Activated naive CD4-positive, alpha-beta T cell (primary cell): ENCODE measurements at places on chromosomes 5 and 9.

DNA sequence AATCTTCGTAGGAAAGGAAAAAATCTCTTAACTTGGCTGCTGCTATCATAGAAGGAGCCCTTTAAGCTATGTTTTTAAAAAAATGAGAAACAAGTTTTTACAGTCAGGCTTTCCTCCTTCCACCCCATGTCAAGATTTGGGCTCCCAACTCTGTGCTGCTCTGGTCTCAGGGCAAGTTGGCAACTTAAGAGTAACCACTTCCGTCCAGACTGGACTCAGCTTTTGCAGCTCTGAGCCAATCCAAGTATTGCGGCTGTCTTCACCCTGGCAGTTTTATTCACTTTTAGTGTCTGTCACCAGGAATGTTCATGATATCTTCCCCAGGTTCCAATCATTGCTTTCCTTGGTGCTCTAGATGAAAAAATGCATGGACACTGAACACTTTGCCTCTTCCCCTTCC lies 115.9 kb upstream of the GAS1 start:
- no peak for DNase-seq

- no peak for DNase-seq
Measured at GRCh38 chr5:71829206-71829605, 110.1 kb downstream of the CARTPT start.

- no peak for DNase-seq
Measured at GRCh38 chr5:112004867-112005622, 248.1 kb upstream of the NREP start.

GRCh38 chr9:112496074-112496722 lies 9.6 kb downstream of the KIAA1958 start:
- DNase-seq: no peak

DNA sequence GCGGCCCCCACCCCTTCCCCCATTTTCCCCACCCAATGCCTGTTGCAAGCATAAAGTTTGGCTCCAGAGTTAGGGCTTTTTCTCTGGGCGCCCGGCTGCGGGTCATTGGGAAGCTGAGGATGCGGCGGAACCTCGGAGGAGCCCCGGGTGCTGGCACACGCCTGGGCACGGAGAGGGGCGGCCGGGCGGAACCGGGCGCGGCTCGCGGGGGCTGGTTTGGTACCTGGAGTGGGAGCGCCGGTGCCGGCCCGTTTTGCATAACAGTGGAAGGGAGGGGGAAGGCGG lies 1.2 kb downstream of the PPARGC1B start:
- no peak for DNase-seq

GRCh38 chr5:96913233-96913632 lies 22.6 kb upstream of the LNPEP start:
- no peak for DNase-seq
